ENCODE measurements at places on chromosomes 5 and 9. TPM values are rescaled to one million over a fixed set of nuclear protein-coding genes. Genes with fewer than 3 reads are reported as not detected.

DNA sequence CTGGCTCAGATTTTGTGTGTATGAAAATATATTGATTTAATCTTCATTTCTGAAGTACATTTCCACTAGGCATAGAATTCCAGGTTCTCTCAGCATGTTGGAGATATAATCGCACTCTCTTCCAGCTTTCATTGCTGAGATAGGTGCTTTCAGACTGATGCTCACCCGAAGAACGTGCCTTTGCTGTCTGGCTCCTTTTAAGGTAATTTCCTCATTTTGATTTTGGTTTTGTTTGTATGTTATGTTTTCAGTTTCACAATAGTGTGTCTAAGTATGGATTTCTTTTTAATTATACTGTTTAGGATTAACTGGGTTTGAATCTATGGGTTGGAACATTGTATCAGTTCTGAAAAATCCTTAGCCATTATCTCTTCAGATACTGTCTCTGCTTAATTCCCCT is 132.0 kb upstream of the NFIB start:
- H3K4me3 ChIP-seq = no peak overlapping the region
- no peaks in the 10 kb centered on the region for H3K36me3 ChIP-seq
- H3K4me1 ChIP-seq = no peaks in the 10 kb centered on the region

DNA sequence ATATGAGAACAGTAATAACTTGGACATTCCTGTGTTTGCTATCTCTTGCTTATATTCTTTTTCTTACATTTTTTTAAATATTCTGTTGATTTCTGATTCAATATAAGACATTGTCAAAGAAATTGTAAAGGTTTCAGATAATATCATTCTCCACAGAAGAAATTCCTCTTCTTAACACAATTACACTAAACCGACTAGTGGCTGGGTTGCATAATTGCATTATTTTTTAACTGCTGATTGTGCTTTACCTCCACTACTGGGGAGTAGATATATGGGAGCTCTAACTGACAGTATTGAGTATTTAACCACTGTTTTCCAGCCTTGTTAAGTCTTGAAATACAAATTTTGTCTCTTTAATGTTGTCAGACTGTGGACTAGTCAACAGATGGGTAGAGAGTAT is 723.8 kb upstream of the EDIL3 start:
- H3K27me3 ChIP-seq = no peaks in the 10 kb centered on the region
- no peak overlapping the region for H3K4me3 ChIP-seq
- no peaks in the 10 kb centered on the region for H3K36me3 ChIP-seq

DNA sequence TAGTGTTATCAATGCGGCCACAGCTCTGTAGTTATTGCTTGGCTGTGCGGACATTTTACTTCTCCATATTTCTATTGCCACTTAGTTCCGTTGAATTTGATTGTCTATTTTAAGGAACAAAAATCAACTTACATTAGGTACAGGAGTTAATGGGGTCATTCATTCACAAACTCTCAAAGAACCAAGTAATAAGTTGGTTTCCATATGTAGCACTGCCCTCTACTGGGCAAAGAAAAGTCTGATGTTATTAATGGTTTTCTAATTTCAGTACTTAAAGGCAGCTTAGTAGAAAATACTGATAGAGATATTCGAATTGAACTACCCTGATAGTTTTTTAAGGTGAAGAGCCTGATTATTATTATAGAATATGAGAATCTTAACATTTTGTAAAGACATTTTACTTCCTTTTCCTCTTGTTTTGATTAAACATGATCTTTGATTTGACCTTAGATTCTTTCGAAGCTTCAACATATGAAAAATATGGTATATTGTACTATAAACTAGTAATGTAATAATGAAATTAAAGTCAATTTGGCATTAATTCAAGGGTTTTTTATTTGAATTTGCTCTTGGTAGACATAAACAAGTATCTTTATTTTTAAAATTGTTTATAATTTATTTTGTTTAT is 119.5 kb upstream of the CTNND2 start:
- DNase-seq = no peak
- no peaks in the 10 kb centered on the region for H3K27me3 ChIP-seq
- H3K27ac ChIP-seq = no peak overlapping the region
- H3K4me1 ChIP-seq = no peaks in the 10 kb centered on the region

GRCh38 chr9:126872516-126872915 is 12.1 kb downstream of the ZBTB34 start:
- H3K4me1 ChIP-seq = peaks cover 42% of the 10 kb centered on the region
- no peak for DNase-seq
- no peaks in the 10 kb centered on the region for H3K36me3 ChIP-seq

DNA sequence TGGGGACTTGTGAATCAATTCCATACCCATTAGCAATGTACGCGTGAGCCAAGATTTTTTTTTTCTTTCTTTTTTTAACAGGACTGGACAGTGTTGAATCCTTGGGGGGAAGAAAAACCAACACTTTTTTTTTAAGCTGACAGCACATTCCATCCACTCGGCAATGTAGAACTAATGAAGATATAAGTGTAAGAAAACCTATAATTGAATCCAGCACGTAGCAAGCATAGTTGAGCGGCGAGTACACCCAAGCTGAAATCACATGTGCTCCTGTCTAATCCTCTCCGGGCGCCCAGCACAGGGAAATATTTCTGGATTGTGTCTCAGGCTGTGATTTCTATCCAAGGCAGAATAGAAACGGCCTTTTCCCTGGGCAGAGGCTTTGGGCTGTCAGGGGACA is 118.2 kb downstream of the BOD1 start:
- peaks cover 51% of the 10 kb centered on the region for H3K4me1 ChIP-seq
- H3K36me3 ChIP-seq = no peaks in the 10 kb centered on the region
- peak overlapping the region; percentile 89 for H3K27ac ChIP-seq
- no peaks in the 10 kb centered on the region for H3K27me3 ChIP-seq
- no peak overlapping the region for H3K4me3 ChIP-seq

DNA sequence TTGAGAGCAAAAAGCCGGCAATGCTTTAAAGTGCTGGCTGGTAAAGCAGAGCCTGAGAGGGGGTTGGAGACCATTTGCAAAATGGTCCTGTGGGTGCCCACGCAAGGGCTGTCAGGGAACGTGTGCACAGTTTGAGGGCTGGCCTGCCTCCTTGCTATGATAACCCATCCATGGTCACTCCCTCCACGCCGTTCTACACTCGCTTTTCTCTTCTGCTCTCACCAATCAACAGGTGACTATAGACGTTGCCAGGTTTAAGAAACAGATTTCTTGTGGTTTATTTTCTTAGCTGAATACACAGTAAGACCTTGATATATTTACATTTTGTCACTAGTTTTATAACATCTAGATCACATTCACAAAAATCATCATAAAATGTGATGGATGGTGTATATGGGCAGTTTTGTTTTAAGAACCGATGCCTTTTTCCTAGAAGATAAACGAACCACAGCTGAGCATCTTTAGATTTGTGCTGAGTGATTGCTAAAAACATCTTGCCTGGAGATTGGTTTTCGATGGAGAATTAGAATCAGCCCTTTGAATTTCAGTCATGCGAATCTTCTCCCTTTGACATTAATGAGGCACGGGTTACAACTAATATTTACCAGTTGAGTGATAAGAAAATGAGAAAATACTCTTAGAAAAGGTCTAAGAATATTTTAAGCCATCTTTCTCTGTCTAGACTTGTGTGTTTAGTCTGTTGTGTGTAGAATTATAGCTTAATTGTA is 13.9 kb downstream of the MAP1B start:
- no peaks in the 10 kb centered on the region for H3K27me3 ChIP-seq
- H3K4me1 ChIP-seq = peaks cover 17% of the 10 kb centered on the region
- no peak overlapping the region for H3K4me3 ChIP-seq
- no peak overlapping the region for H3K27ac ChIP-seq
- peaks cover 48% of the 10 kb centered on the region for H3K36me3 ChIP-seq

GRCh38 chr5:141821430-141821925 is 56.7 kb downstream of the PCDH1 start:
- DNase-seq = no peak
- H3K27ac ChIP-seq = peak overlapping the region; percentile 77
- peaks cover 52% of the 10 kb centered on the region for H3K27me3 ChIP-seq
- peaks cover 4% of the 10 kb centered on the region for H3K36me3 ChIP-seq
- H3K4me1 ChIP-seq = peaks cover 41% of the 10 kb centered on the region
- H3K4me3 ChIP-seq = no peak overlapping the region

- no peaks in the 10 kb centered on the region for H3K27me3 ChIP-seq
- DNase-seq = no peak
- H3K36me3 ChIP-seq = no peaks in the 10 kb centered on the region
These were observed 54.7 kb upstream of the SMARCA2 start for GRCh38 chr9:1960342-1961042.

DNA sequence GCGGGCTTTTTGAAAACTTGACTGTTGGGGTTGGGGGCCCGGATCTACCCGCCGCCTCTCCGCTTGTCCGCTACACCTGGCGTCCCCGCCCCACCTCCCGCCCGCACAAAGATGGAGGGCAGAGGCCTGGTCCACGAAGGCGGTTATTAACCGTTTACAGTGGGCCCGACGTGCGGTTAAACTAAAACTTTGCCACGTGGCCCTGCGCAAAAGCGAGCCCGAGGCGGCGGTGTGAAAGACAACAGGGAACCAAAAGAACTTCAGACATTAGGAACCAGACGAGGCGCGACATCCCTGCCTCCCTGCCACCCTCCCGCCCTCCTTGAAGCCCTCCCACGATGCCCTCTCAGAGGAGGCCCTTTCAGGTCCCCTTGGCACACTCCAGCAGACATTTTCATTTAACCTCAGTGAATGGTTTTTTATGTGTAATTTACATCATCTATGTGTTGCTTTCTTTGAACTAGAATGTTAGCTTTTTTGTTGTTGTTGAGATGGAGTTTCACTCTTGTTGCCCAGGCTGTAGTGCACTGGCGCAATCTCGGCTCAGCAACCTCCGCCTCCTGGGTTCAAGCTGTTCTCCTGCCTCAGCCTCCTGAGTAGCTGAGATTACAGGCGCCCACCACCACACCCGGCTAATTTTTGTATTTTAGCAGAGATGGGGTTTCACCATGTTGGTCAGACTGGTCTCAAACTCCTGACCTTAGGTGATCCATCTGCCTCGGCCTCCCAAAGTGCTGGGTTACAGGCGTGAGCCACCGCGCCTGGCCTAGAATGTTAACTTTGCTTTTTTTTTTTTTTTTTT is 999 bp upstream of the HNRNPA0 start:
- peaks cover 51% of the 10 kb centered on the region for H3K4me1 ChIP-seq
- H3K27ac ChIP-seq = peak overlapping the region; percentile 95
- DNase-seq = no peak
- peak overlapping the region; percentile 85 for H3K4me3 ChIP-seq
- no peaks in the 10 kb centered on the region for H3K27me3 ChIP-seq

DNA sequence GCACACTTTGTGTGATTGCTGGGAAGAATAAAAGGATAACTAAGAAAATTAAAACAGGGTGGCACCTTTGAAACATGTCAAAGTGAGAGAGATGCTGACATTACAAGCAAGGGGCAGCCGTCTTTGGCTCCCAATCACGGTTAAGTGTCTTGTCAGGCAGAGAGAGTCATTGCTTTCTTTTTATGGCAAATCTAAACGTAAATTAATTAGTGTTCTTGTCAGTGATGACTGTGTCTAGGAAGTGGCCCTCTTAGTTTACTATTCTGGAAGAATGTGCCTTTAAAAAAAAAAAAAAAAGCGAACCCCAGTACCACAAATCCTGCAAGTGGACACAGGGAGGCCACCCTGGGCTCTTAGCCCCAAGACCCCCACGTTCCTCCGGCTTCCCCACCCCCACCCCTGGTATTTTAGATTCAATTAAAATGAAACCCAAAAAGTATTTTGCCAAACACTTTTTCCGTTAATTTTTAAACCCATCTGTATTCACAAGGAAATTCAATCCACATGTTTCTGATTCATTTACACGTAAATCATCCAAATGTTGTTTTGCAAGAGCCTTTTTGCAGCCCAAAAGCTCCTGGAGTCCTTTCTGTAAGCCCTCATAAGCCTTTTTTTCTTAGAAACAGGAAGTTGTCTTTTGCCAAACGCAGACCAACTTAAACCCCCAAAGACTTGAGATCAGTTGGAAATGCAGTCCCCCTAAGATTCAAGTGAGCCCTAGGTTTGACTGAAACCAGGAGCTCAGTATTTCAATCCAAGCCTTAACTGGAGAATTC is 399.3 kb downstream of the EBF1 start:
- DNase-seq = no peak
- peaks cover 25% of the 10 kb centered on the region for H3K27me3 ChIP-seq

DNA sequence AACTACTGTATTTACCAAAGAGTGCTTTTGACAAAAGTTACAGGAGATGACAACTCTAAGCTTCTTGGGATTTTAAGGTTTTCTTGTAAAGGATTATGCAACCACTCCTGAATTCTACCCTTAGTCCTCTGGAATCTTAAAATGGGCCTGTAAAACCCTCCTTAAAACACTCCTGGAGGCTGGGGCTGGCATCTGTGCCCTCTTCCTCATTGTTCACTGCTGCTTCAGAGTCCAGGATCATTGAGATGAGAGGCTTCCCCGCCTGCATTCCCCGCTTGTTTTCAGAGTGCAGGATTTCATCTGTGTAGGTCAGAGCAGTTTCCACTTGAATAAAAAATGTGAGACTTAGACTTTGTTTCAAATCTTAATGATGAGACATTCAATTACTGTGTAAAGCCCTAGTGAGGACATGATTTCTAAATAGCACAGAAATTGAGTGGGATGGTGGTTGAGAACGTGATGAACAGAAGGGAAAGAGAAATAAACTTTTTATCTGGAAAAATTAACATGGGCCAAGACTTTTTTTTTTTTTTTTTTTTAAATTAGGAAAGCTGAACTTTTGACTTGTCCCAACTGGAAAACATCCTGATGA is 40.4 kb downstream of the PCSK5 start:
- DNase-seq = no peak
- H3K4me1 ChIP-seq = peaks cover 13% of the 10 kb centered on the region
- H3K4me3 ChIP-seq = no peak overlapping the region
- H3K27ac ChIP-seq = no peak overlapping the region
- no peaks in the 10 kb centered on the region for H3K27me3 ChIP-seq
- H3K36me3 ChIP-seq = peaks cover 9% of the 10 kb centered on the region

DNA sequence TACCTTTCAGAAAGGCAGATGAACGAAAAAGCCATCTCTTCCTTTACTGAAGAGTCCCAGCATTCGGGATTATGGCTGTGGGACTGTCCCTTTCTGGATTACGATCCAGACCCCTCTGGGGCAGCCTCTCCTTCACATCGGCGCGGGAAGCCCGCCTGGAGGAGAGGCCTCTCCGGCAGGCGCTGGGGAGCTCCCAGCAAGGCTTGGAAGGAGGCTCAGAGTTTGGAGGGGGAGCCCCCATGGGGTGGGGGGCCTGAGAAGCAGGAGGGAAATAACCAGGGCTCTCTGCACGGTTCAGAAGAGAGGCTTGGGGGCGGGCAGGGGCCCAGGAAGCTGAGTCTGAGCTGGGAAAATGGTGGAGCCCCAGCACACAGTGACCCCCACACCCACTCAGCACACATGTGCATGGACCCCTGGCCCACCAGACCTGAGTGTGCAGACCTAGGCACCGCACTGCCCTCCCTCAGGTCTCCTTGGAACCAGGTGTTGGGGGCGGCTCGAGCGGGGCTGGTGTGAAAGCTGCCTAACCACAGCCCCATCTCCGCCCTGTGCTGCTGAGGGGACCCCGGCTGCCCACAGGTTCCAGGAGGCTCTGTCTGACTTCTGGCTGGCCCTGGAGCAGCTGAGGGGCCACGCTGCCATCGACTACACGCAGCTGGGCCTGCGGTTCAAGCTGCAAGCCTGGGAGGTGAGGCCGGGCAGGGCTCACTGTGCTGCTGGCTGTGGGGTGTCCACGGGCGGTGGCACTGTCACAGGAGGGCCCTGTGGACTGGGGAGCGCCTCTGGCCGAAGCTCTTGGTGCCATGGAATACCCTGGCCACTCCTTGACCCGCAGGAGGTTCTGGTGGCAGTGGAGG is 4.5 kb downstream of the NOXA1 start:
- H3K27ac ChIP-seq = no peak overlapping the region
- no peaks in the 10 kb centered on the region for H3K36me3 ChIP-seq
- DNase-seq = no peak
- no peaks in the 10 kb centered on the region for H3K27me3 ChIP-seq
- no peak overlapping the region for H3K4me3 ChIP-seq

- H3K27me3 ChIP-seq = no peaks in the 10 kb centered on the region
- no peaks in the 10 kb centered on the region for H3K36me3 ChIP-seq
These were observed 17.6 kb upstream of the FCHO2 start for GRCh38 chr5:72938206-72938605.

Gene PDCD1LG2
- total RNA-seq = 2.0 TPM

Gene NUTM2F
- total RNA-seq = not detected

Gene PKD2L2
- total RNA-seq = 0.16 TPM

Gene SPATA31A3
- total RNA-seq = not detected

Measured in left ventricle myocardium inferior (tissue), 1 donor.